IMR-90 (cell line): ENCODE measurements at places on chromosomes 7 and 10. TPM values are rescaled to one million over a fixed set of nuclear protein-coding genes. Genes with fewer than 3 reads are reported as not detected.

GRCh38 chr10:72171175-72171630 is 44.6 kb upstream of the ANAPC16 start:
- DNase-seq, result peak; percentile 68

DNA sequence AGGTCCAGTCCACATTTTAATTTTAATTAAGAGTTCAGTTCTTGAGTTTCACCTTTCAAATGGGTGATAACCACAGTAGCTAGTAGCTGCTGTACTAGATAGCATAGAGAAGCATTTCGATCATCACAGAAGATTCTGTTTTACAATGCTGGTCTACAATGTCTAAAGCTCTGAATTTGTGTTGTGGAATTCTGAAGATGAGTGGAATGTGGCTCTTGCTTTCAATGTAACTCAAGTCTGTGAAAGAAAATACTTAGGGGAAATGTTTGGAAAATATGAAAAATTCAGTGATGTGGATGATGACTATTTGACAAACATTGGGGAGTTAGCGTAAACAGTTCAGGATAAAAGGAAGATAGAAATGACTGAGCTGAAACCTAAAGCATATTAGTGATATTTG is 139.4 kb downstream of the GNAT3 start:
- DNase-seq, result peak; percentile 82

DNA sequence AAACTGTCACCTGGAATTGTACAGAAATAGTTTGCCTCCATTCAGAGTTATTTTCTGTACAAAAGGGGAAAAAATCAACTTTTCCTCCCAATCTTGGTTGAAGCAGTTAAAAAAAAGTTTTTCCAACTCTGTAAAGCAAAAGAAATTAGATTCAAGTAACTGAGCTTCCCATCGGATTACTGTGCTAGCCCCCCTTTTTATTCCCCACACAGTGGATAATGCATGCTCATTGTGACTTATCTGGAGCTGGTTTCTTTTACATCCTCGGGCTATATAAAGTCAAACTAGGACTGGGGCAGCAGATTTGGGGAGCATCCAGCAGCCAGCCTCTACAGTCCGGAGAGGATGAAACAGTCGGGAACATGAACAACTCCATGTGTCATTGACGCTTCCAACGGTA is at the start of gene TECTB:
Gene TECTB, plus strand, starts transcription at position 301 of the 400 bp plus-strand sequence. CDS start 335 bp downstream, outside the sequence.
- no peak for DNase-seq

The FAM25A gene
- total RNA-seq, result not detected in 2 replicates

The TLL2 gene
- total RNA-seq, result under 0.01 TPM in 2 replicates
